Activated T-helper 1 cell treated with anti-CD3 and anti-CD28 coated beads, Interleukin-2, amount 50 U/mL, for 16 hours (primary cell): ENCODE measurements at places on chromosomes 2 and 18.

DNA sequence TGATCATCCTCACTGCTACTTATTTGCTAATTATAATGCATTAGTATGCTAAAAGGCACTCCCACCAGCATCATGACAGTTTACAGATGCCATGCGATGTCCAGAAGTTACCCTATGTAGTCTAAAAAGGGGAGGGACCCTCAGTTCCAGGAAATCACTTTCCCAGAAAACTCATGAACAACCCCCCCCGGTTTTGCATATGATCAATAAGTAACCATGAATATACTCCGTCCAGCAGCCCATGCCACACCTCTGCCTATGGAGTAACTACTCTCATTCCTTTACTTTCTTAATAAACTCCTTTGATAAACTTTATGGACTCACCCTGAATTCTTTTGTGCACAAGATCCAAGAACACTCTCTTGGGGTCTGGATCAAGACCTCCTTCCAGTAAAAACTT lies 86.8 kb downstream of the MALT1 start:
- DNase-seq = no peak

GRCh38 chr2:181142514-181142913 lies 162.1 kb downstream of the UBE2E3 start:
- no peak for DNase-seq

DNA sequence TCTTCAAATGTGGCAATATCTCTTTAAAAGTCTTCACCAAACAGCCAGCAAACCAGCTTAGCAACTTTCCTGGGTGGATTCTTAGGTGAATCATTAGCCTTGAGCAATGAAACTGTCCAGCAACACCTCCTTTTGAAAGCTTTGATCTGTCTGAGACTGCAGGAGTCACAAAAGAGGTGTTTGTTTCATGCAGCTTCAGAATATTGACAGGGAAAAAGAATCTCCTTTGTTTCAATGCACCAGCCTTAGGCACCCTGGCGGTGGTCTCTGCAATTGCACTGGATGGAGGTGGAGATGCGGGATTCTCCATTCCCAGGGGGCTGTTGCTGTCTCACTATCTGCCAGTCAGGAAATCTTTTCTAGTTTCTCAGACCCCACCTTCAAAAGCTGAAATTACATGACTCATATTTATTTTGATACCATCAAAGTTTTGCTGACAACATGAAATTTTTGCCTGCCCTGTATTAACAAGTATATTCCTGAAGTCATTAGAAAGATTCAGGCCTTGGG lies 76.0 kb upstream of the DSG1 start:
- no peak for DNase-seq

DNA sequence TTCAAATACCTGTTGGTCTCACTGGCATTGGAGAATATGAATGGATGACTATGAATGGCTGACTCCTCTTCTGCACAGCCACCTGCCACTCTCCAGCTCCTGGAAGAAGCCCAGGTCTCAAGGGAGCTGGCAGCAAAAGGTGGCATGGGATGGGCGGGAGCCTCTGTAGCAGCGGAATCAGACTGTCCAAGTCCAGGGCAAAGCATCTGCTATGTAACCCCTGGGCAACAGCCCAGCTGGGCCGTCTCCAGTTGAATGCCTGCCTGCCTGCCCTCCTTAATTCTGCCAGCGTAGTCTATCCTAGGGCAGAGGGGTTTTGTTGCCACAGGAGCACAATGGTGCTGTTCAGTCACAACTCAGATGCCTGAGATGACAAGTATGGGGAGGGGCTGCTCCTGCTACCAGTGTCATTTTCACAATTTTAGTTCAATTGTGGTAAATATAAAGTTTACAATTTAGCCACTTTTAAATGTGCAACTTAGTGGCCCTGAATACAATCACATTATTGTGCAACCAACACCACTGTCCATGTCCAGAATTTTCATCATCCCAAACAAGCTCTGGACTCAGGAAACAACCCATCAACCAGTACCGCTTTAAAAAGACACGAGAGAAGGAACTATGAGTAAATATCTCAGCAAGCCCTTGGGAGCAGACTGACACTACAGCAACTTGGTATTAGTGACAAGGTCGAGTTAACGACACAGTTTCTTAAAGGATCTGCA lies 115.2 kb downstream of the MYO5B start:
- DNase-seq = no peak

- DNase-seq = no peak
Observed at GRCh38 chr2:39872748-39873147, 93.7 kb upstream of the THUMPD2 start.

DNA sequence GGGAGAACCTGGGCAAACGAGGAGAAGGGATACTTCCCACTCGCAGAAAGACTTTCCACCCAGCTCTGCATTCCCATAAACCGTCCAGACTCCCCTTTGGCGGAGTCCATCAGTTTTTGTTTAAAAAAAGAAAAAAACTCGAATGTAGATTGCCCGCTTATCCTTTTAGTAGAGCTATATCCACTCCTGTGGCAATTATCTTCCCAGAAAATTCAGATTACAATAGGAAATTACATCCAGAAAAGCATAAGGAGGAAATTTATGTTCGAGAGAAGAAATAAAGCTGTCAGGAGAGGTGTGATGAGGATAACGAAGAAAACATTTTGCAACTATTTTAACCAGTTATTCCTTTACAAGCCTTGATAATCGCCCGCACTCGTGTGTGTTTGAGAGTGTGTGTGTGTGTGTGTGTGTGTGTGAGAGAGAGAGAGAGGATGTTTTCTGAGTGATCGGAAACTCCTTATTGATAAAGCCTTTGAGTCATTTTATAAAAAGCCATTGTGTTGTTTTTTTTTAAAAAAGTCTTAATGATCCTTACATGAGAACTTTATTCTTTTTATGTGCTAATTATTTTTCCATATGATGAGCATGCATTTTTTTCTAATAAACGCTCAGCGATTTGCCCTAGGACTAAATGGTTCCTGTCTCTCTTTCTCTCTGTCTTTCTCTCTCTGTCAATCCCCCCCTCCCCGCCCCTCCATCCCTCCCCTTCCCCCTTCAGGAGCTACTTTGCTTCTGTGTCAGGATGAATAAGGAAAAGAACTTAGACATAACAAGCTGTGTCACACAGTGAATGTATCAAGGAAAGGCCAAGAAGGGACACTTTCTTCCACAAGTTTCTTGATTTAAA lies 1.1 kb upstream of the PPP3R1 start:
- no peak for DNase-seq
